CD4-positive, alpha-beta T cell (primary cell): ENCODE measurements at places on chromosomes 7 and 10.
A peak's percentile ranks its signal among the peaks of the same experiment; 100 is the strongest.

- DNase-seq: no peak
These were observed 125.8 kb downstream of the ANKRD7 start for GRCh38 chr7:118350260-118350659.

GRCh38 chr7:130566168-130566897 lies 74.4 kb downstream of the MEST start:
- DNase-seq: no peak

DNA sequence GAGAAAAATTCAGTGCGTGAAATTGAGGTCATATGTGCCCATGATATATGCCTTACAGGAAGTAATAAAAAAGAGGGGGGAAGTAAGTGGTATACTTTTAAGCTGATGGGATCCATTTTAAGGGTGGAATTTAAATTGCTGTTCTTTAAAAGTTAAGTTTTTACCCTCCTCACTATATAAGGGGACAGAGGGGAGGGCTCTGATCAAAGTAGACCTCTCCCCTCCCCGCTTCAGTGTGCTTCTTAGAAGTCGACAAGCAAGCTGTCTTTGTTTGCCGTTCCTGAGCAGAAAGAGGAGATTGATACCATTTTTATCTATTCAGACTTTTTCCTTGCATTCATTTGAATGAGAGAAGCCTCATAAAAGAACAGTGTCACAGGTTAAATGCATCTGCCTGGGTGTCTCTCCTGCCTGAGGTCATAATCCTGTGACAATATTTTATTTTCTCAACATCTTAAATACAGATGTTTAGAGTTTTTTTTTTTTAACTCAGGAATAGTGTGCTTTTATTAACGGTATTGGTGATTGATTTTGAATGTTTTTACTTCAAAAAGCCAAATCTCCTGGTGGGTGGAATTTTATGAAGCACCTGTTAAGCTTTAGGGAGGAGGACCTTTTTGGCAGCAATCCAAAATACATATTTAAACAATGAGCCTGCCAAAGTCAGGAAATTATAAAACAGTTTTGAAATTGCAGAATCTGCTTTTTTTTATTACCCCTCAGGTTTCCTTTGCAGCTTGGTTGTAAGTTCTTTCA lies 141.7 kb downstream of the KAT6B start:
- DNase-seq: no peak

DNA sequence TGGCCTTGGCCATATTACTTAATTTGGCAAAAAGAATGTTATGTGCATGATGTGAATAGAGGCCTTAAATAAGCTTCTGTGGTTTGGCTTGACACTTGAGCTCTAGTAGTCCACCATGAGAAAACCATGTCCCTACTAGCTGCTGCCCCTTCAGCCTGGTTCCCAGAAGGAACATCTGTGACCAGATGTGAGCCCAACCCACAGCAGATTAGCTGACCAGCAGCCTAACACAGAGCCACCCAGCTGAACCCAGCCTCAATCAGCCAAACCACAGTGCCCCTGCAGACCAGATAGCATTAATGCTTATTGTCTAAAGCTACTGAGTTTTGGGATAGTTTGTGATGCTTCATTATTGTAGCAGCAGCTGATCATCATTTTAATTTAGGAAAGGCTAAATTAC lies 16.6 kb downstream of the JAZF1 start:
- DNase-seq: no peak

DNA sequence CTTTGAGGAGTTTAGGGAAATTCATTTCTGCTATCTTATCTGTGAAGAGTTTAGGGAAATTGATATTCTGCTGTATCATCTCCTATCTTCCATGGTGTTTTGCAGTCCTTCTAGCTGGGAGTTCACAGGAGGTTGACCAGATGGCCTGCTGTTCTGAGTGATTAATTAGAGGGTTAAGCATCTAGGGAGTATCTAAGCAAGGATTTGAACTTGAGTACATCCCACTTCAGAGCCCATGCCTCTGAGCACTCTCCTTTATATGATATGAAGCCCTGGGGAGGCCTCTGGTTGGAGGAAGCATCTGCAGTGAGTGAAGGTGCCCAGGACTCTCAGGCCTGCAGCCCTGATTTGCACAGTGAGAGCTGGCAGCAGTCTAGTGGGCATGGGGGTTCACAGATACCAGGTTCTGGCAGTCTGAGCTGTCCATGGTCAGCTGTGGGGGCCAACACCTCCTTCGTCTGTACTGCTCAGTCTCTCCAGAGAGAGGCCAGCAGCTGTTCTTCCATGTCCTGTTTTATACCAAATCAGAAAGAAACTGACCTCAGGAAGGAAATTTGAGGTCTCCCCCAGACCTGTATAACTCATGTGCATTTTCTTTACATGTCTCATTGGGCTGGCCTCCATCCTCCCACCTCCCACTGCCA lies 156.9 kb downstream of the PLCE1 start:
- DNase-seq: no peak

- peak; percentile 62 for DNase-seq
These were observed 37.8 kb downstream of the DNAJB12 start for GRCh38 chr10:72316748-72317435.

- no peak for DNase-seq
These were observed 386.2 kb downstream of the KCNMA1 start for GRCh38 chr10:77251297-77252013.

- no peak for DNase-seq
These were observed 5.2 kb upstream of the CFAP69 start for GRCh38 chr7:90239625-90240228.

DNA sequence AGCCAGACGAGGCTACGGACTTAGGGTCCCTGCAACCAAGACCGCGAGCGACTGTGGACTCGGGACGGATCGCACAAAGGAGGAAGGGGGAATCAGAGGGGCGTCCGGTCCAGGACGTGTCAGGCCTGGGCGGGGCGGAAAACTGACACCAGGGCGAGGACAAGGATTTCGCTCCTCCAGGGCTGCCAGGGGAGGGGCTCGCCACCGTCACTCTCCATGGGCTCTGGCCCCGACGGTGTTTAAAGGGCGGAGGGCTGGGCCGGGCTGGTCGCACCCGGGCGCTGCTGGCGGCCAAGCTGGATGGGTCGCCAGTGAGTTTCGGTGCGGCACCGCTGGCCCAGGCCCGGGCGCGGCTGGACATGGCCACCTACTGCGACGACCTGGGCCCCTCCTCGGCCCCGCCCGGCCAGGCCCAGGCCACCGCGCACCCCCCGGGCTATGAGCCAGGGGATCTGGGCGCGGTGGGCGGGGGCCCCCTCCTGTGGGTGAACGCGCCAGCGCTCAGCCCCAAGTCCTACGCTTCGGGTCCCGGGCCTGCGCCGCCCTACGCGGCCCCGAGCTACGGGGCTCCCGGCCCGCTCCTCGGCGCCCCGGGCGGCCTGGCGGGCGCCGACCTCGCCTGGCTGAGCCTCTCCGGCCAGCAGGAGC lies at the start of gene FOXI2:
TSS of gene FOXI2 (plus strand) at position 271 of the 648 bp plus-strand sequence. CDS start at position 360, 89 bp downstream.
- DNase-seq: no peak

- no peak for DNase-seq
These were observed 71.2 kb downstream of the TRRAP start for GRCh38 chr7:98949336-98950044.

DNA sequence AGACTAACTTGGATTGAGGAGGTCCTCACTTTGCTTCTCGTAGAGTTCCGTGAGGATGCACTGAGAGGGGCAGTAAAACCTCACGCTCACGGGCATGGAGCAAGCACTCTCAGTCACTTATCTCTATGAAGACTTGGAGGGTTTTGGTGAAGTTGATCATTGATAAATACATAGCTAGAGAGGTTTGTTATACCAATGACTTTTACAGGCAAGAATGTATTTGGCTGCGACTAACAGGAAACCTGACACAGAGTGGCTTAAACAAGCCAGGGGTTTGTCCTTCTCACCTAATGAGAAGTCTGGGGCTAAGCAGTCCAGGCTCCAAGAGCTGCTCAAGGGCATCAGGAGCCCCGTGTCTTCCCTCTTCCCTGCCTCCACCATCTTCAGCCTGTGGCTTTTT lies 6.1 kb downstream of the BICC1 start:
- no peak for DNase-seq

DNA sequence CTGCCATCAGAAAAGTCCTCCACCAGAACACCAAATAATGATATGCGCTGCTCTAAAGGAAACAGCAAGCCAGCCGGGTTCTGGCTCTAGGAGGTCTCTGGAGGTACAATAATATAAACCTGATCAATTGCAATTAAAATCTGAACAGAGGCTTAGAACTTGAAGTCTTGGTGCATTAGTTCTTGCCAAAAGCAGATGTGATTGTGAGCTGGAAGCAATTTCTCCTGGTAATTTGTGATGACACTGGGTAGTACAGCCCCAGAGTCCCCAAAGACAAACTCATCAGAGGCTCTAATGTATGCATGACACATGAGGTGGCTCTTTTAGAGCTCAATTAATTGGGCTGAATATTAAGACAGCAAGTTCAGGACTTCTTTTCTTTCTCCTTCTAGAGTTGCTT lies 3.3 kb downstream of the ETV1 start:
- no peak for DNase-seq

DNA sequence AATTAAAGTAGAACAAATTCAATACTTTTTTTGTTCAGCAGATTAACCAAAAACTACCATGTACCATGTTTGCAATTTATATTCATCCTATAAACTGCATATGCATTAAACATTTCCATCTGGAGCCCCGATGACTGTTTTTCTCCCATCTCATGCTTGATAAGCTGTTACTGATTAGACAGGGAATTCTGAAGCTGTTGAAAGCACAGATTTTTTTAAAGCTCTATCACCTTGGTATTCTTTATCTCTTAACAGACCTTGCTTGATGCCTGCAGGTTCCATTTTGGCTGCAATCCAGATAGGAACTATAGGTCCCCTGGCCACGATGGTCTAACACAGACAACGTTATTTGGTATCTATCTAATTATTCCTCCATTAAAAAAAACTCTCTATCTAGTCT lies 961.7 kb downstream of the CNTNAP2 start:
- no peak for DNase-seq

DNA sequence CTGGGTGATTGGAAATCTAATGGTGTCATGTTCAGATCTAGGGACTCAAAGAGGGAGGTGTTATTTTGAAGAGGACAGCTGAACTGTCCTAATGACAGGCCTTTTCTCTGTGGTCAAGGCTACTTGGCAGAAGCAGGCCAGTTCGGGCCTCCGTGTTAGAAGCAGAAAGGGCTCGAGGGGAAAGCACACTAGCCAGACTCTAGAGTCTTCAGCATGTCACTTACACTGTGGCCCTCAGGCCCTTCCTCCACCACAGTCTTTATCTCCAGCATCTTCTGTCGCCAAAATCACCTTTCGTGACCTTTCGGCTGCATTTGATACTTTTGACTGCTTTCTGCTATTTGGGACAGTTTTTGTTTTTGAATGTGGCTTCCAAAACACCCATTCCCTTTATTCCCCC lies 123.3 kb downstream of the CNNM2 start:
- no peak for DNase-seq

DNA sequence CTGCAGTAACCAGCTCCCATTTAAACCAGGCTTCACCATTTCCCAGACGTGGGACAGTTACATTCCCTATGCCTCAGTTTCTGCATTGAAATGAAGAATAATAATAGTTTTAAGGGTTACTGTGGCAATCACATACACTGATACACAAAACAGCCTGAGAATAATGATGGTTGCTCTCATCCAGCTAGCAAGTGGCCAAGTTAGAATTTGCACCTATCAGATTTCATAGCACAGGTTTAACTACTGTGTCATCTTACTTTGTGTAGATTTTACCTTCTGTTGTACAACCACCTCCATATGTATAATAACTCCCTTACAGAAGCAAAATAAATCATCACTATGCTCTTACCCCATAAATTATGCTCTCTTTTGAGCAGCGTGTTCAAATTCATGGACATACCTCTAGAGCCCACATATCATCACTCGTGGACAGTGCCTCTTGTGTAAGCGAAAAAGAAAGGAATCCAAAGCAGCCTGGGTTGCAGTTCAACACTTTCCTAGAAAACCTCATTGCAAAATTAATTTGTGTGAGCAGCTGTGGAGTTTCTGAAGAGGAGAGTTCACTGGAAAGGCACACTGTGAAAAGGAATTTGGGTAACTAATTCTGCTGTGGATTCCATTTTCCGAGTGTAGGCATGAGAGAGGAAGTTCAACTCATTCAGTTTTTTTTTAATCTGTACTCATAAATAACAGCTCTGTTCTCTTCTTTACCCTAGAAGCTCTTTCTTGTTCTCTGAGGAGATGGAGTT lies 492.5 kb downstream of the ARL4A start:
- no peak for DNase-seq

DNA sequence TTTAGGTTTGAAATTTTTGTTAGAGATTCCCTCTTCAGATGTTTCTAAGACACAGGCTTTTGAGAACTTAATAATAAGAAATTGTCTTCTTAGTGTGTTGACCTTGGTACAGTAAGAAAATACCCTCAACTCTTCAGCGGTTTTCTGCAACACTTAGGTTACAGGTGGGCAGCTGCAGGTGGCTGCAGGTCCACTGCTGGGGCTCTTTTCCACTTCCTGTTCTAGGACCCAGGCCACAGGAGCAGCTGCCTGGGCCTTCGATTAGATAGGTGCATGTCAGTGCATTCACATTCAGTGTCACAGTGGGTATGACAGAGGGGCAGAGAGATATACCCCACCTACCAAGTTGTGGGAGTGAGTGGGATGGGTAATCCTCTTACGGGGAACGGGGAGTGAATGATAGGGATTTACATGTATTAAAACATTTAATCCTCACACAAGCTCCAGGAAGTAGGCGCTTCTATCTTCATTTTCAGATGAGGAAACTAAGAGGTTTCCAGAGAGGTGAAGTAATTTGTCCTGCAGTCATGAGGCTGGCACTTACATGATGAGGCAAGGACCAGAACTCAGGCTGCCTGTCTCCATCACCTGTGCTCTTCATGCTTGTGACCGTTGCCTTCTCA lies 20.2 kb upstream of the SUV39H2 start:
- DNase-seq: no peak

DNA sequence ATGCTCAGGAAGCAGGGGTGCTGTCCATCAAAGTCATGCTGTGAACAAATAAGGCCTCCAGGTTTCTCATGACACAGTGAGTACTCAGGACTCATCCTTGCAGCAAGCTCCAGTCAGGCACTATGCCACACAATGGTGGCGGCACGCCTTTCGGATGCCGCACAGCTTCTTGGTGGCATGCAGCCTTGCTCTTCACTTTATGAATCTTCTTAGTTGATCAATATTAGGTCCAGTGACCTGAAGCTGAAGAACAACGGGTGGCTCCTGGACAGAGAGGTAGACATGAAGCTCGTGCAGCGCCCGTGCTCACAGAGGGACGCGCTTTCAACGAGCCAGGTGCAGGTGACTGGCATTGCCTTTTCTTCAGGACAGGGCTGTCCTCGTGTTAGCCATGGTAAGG lies 653.0 kb upstream of the MGMT start:
- no peak for DNase-seq

DNA sequence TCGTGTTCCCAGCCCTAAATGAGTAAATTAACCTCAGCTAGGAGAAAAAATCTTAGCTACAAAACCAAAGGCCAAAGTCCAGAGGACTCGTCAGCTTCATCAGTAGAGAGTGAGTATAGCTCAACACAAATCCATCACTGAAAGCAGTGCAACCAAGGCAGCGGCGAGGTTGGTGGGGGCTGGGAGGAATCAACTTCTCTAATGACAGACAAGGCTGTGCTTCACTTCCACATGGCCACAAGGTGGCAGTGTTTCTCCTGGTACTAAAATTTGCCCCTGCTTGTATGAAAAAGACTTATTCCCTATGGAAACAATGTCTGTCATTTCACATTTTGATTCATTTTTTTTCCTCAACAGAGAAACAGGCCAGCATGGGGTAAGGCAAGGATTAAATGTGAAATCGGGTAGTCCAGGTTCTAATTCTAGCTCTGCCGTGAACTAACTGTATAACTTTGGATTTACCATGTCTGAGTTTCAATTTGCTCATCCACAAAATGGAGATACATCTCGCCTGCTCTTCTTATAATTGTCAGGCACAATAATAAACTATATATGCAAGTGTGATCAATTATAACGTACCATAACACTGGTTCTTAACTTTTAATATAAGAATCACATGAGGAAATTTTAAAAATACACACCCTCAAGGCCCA lies 39.3 kb downstream of the FAS start:
- DNase-seq: peak; percentile 49
